Aorta (tissue), 5 donors: ENCODE measurements at places on chromosomes 5 and 9.

DNA sequence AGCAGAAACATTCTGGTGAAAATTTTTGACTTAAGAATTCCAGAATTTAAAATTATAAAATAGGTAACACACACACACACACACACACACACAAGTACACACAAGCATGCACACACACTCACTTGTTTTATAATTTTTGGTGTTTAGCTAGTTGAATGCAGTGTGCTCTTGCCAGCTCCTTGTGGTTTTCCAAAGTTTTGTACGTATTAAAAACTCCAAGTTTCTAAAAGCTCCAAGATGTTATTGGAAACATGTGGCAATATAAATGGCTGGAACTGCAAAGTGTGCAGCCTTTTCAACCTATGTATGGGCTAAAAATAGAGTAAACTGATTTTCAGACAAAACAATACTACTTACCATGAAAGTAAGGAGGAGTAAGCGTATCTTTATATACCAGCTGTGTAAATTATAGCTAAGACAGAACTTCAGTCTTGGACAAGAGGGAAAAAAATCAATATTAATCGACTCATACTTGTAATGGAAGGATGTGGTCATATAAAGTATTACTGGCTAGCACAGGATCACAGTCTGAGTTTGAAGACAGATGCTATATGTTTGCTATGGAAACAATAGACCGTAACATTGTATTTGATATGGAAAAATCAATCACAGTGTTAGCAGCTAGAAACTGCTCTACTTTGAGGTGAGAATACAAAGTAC lies 727.1 kb upstream of the GRAMD2B start:
- no peak for DNase-seq

- DNase-seq, result no peak
Measured at GRCh38 chr9:88321764-88322163, 66.5 kb upstream of the SPIN1 start.

DNA sequence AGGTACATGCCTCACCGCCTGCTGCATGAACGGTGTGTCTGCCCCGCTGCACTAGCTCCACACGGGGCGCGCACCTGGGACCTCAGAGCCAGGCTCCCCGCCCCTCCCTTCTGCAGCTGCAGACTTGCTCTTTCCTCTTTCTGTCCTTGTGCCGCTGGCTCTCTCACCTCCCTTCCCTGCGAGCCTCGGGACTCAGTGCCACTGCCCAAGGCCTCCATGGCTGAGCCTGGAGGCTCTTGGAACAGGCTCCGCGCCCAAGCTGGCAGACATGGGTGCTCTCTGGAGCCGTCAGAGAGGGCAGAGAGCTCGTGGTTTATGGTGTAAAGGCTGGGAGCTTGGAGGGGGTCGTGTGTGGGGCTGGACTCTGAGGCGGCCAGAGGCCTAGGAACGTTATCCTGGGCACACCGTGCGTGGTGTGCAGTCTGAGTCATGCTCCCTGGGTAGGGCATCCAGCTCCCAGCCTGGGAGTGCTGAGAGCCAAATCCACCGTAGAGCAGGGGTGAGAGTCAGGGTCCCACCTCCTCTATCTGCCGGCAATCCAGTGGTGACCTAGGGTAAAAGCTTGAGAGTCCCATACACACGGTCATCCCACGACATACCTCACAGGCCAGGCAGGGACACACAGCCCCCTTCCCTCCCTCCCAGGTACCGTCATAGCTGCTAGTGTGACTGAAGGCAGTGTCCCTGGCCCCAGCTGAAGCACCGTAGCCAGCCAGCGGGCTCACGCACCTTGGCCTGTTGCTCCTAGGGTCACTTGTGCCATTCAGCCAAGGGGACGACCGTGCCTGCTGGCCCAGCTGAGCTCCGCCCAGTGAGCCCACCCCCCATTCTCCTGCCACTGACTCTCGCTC lies 22.4 kb downstream of the GOLGA2 start:
- DNase-seq, result no peak

- DNase-seq, result no peak
Measured at GRCh38 chr5:173567548-173567947, 48.9 kb downstream of the BOD1 start.

- DNase-seq, result no peak
Measured at GRCh38 chr5:33312571-33313549, 127.9 kb upstream of the TARS1 start.

DNA sequence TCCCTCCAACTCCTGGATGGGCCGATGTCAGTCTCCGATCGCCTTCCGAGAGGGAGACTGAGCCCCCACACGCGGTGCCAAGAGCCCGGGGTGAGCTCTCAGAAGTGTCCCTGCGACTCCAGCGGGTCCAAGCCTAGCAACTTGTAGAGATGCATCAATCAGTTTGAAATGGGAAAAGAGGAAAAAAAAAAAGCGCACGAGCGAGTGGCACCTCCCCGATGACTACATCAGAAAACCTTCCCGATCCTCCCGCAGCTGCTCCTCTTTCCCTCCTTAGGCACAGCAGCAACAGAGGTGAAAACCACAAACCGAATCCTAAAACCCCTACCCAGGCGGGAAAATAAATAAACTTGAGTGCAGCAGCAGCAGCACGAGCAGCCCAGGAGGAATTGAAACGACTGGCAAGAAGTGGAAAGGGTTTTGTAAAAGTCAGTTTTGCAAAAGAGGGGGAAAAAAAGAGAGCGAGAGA lies 1.0 kb upstream of the EFNA5 start:
- no peak for DNase-seq
